Activated CD4-positive, CD25-positive, alpha-beta regulatory T cell (primary cell): ENCODE measurements at places on chromosomes 3 and 15.

GRCh38 chr3:25455441-25456132 is 27.5 kb downstream of the RARB start:
- DNase-seq, result no peak

GRCh38 chr15:56869573-56869972 is 48.9 kb upstream of the TCF12 start:
- DNase-seq, result no peak

GRCh38 chr3:177510693-177511216 is 313.5 kb upstream of the TBL1XR1 start:
- no peak for DNase-seq

DNA sequence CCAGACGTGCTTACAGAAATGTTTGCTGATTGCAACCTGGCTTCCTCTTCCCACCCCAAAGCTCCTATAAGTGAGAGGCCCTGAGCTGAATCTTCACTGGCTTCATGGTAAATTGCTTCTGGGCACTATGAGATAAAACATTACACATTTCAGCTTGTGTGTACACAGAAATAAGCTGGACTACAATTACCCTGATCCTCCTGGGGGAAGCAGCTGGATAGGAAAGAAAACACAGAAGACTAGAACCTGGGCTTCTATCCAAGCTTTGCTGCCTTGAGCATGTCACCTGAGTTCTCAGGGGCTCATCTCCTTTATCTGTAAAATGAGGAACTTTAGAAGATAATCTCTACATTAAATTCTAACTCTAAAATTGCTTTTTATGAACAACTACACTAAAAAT is 40.3 kb downstream of the THBS1 start:
- DNase-seq, result no peak

DNA sequence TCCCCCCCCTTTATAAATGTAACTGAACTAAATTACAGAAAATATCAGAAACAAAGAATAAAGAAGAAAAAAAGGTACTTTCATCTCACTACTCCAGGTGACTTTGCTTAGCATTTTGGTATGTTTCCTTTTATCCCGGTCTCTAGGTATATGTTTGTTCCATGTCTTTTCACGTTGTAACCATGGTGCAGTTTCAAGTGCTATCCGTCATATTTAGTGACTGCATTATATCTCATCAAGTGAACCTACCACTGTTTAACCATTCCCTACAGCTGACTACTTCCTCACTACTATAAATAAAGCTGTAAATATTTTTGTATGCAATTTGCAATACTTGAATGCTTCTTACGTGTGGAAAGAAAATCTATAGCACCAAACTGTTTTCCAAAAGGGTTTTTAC is 2.2 kb downstream of the BTBD1 start:
- no peak for DNase-seq

GRCh38 chr3:47283591-47284364 is 1.0 kb downstream of the KLHL18 start:
- no peak for DNase-seq

- DNase-seq, result no peak
Measured at GRCh38 chr3:8485141-8485870, 16.3 kb upstream of the LMCD1 start.

DNA sequence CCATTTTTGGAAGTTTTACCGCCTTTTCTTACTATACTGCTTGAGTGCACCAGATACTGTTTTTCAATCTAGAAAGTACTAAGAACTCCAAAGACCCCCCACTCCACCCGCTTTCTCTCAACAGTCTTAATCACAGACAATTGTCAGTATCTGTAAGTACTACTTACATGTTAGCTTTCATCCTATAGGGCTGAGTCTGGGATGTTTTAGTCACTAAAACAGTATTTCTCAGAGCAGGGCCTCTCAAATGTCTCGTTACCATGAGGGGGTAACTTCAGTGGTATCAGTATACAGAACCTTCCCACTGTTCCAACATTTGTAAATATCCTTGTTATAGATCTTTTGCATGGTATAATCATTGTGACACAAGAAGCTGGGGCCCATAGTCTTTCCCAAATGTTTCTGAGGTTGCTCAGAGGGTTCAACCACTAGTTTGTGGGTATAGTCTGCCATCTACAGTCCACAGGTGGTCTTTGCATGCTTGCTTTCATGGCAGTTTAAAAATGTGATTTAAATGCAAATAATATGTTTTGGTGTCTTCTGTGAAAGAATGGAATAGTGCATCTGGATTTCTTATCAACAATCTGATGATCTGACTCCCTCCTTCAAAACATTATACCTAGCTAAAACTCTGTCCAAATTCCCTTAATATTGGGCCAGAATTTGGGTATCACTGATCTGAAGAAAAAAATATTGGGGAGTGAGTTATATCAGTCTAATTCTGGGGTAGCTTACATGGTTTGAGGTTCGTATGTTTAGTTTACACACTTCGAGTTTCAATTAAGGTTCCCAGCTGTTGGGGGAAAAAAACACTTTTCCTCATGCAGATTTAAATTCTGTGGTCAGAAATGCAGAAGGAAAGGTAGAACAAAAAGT is 18.0 kb upstream of the DNAJC13 start:
- no peak for DNase-seq

DNA sequence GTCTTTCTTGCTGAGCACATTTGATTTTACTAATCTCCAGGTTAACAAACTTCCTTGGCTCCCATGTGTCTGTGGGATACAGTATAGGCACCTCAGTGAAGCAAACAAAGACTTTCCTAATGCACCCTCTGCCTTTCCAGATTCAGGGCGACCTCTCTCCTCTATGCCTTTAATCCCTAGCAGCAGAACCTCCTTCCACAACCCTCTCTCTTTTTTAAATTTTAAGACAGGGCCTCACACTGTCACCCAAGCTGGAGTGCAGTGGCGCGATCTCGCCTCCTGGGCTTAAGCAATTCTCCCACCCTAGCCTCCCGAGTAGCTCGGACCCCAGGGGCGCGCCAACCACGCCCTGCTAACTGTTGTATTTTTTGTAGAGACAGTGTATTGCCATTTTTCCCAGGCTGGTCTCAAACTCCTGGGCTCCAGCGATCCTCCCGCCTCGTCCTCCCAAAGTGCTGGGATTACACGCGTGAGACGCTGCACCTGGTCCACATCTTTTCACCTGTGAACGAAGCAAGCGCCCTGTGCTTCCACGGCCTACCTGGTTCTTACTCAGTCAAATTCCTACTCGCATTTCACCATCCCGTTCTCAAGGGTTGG is 1.7 kb upstream of the HACD3 start:
- no peak for DNase-seq

DNA sequence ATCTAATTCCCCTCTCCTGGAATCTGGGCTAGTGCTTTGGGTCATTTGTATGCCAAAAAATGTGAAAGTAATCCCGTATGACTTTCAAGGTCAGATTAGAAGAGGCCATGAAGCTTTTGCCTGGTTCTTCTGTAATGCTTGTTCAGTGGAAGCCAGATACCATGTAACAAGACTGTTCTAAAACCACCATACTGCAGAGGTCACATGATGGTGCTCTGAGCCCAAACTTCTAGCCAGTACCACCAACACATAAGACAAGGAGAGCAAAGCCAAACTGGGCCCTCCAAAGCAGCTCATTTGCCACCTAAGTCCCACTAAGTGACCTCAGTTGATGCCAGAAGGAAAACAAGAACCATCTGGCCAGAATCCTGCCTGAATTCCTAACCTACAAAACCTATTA is 64.3 kb upstream of the MELTF start:
- DNase-seq, result no peak

GRCh38 chr3:127637546-127637945 is 8.6 kb downstream of the PODXL2 start:
- no peak for DNase-seq

GRCh38 chr3:122305818-122306621 is 19.0 kb upstream of the CSTA start:
- DNase-seq, result no peak

DNA sequence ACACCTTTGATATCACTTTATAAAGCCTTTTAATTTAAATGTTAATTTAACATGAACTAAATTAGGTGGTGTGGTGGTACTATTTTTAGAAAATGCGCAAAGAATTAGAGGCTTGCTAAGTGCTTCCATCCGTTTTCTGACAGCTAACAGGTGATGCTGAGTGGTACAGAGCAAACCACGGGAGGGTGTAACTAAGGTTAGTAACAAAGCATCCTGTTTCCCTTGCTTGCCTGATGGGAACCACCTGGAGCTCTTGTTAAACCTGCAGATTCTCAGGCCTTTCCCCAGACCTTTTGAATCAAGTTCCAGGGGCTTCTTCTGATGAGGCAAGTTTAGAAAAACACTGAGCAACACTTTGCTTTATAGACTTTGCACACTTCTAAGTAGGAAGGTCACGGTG is 101.0 kb downstream of the ATG7 start:
- DNase-seq, result no peak

DNA sequence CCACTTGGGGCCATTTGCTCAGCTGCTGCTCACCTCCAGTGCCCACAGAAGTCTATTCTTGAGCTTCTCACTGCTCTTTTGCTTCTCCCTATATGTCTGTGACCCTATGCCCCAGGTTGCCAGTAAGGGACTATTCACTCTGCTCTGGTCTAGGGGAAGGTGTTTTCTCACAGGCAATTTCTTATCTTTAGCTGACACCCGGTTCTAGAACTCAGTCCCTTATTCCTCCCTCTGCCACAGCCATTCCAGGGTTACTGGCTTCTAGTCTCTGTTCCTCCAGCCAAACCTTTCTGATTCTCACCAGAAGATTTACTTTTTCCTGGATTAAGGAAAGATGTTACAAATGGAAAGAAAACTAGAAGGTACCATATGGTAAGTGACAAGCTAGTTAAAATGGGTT is 574.0 kb downstream of the NTRK3 start:
- no peak for DNase-seq

GRCh38 chr3:58260261-58260731 is 22.7 kb downstream of the ABHD6 start:
- no peak for DNase-seq

DNA sequence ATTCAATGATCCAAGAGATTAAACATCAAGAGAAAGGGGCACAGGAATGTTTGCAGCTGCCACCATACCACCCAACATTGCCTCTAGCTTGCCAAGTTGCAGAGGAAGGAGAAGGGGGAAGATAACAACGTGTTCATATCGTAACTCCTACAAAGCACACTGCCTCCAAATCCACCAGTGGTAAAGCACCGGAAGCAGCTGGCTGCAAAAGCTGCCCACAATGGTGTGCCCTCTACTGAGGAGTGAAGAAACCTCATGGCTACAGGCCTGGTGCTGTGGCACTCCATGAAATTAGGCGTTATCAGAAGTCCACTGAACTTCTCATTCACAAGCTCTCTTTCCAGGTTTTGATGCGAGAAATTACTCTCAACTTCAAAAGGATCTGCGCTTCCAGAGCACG is 263.9 kb upstream of the STT3B start:
- no peak for DNase-seq

GRCh38 chr3:170714562-170715535 is 129.0 kb upstream of the SLC7A14 start:
- no peak for DNase-seq

DNA sequence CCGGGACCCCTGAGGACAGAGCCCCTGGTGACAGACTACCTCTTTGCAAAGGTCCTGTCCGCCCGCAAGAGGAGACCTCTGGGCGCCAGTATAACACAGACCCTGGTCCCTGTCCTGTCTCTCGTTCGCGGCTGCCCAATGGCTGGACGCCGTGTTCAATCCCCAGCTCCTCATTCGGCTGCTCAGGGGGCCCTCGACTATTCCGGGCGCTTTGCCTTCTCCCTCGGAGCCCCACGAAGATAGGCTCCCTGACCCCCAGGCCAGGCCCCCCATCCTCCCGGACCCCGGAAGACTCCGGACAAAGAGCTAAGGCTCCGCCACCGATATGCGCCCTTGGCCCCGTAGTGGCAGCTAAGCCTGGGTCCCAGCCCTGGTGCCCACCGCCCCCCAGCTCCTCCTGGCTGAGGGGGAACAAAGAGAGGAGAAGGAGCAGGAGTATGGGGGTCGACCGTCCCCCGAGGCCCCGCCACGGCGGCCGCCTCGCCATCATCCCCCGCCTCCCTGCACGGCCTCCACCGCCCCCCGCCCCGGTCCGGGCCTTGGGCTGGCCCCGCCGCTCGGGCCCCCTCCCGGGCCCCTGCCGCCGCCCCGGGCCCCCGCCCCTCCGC is 437 bp downstream of the CELSR3 start:
- no peak for DNase-seq

GRCh38 chr3:31687020-31687802 is 154.5 kb downstream of the STT3B start:
- no peak for DNase-seq

GRCh38 chr3:8988791-8989558 is 25.7 kb upstream of the RAD18 start:
- no peak for DNase-seq

DNA sequence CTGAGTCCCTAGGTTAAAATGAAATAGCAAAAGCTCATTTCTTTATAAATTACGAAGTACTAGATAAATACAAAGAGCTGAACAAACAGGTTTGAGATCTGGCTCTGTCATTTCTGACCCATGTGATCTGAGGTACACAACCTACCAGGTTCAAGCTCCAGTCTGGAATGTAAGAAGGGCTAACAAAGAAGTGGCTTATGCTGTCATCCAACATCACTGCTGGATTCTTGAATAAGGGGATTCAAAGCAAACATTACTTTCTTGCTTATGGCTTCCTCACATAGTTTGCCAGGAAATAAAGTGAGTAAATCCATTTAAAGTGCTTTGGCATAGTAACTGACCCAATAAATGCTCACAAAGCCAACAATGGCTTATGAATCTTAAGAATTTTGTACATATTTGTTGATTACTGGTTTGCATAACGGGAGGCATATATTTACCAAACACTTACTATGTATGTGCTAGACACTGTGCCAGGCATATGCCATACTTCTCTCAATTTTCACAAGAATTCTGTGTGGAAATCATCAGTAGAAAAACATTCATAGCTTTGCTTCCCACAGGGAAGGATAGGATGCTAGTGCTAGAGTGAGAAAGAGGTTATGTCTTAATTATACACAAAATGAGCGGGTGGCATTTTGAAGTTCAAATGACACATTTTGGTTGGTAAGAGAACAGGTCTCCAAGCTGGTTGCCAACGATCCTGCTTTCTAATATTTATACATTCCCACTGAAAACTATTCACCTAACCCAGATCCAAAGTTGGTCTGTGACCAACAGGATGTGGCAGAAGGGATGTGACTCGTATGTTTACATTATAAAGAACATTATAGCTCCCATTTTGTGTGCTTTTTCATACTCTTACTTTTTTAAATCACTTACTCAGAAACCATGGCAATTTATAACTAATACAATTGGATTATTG is 38.7 kb upstream of the CSPG5 start:
- no peak for DNase-seq

DNA sequence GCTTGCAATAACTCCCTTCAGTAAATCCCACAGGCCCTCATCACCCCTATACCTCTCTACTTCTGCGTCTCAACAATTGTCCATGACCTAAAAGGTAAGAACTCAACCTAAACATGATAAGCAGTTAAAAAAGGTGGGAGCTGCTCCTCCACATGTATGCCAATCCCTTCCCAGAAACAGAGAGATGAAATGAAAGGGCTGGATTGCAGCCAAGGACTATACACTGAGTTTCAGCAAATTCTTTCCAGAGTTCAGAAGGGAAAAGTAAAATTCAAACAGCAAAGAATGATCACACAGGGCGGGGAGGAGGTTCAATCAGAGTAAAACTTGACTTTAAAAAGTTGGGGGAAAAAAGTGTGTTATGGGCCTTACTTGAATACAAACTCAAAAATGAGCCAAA is 27.5 kb downstream of the PLOD2 start:
- no peak for DNase-seq
